GM12865 (cell line): ENCODE measurements at places on chromosomes 4 and X.

- no peak for DNase-seq
These were observed 187.6 kb downstream of the RAPGEF2 start for GRCh38 chr4:159290321-159291030.

DNA sequence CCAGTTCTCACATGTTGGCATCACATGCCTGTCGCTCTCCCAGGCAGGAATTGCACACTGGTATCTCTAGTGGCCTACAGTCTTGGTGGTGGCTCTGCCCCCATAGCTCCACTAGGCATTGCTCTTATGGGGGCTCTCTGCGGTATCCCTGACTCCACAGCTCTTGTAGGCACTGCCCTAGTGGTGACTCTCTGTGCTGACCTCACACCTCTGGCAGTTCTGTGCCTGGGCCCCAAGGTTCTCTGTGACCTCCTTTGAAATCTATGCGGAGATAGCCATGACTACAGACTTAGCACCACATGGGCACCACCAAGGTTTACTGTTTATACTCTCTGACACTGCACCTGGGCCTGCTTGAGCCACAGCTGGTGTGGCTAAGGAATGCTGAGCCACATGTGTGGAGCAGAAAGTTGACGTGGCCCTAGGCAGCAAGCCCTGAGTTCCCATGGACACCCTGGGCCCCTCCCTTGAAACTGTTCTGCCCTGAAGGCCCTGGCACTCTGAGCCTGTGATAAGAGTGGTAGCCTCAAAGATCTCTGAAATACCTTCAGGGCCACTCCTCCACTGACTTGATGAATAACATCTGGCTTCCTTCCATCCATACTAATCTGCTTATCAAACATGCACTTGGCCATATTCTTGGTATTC is 8.0 kb downstream of the SLC9B1 start:
- no peak for DNase-seq

DNA sequence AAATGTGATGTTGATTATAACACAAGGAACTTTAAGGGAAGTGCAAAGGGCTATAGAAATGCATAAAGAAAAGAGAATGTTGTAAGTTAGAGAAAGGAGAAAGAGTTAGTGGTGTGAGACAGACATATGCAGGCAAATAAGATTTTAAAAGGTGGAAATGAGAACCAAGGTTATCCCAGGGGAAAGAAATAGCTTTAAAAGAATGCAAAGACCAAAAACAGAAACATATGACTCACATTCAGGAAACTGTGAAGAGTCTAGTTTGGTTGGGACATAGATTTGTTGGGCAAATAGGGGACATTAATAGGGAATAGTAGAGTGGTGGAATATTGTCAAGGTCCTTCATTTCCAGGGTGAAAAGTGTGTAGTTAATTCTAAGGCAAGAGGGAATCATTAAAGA is 52.4 kb downstream of the MAPK10 start:
- DNase-seq, result no peak

DNA sequence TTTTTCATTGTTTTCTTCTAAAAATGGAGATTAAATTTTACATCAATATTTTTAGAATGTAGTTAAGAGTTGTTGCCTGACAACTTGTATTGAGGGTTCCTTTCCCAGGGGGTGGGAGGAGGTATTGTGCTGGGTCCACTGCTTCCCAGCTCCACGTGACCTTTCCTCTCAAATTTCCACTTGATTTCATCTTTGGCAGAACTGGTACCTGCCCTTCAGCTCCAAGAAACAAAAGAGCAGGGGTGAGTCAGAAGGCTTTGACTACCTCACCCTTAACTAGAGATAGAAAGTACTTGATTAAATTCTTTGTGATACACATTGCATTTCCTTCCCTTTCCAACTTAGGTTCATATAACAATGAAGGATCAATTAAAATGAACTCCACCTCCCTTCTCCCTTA is 19.7 kb downstream of the TRIM2 start:
- DNase-seq, result no peak

- DNase-seq, result peak; percentile 62
These were observed 38.9 kb downstream of the PDHA1 start for GRCh38 chrX:19382555-19383145.

- no peak for DNase-seq
These were observed 45.4 kb downstream of the MAMLD1 start for GRCh38 chrX:150408561-150408960.

- DNase-seq, result no peak
These were observed 20.8 kb upstream of the ZCCHC12 start for GRCh38 chrX:118802857-118803256.

DNA sequence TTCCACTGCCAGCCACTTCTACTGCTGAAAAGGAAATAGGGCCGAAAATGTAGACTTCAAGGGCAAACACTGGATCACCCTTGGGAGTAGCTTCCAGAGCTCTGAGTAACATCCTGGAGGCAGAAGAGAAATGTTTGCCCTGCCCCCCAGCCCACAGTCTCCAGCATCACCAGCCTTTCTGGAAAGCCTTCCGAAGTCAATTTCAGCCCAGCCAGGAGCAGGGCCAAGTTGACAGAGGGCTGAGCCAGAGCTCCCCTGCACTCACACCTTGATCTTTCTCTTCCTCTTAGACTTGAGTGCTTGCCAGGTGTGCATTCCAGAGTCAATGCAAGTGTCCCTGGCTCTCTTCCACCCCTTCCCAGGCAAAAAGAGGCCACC is 35.2 kb downstream of the SLC25A5 start:
- DNase-seq, result no peak
